ENCODE measurements at places on chromosomes 16 and 17. TPM values are rescaled to one million over a fixed set of nuclear protein-coding genes. Genes with fewer than 3 reads are reported as not detected.

- H3K36me3 ChIP-seq = no peaks in the 10 kb centered on the region
- no peak overlapping the region for H3K4me3 ChIP-seq
- DNase-seq = no peak
- no peaks in the 10 kb centered on the region for H3K4me1 ChIP-seq
- no peaks in the 10 kb centered on the region for H3K27me3 ChIP-seq
- H3K27ac ChIP-seq = no peak overlapping the region
Observed at GRCh38 chr16:61371881-61372280, 664.4 kb downstream of the CDH8 start.

- H3K36me3 ChIP-seq = peaks cover 35% of the 10 kb centered on the region
- peak overlapping the region; percentile 86 for H3K4me3 ChIP-seq
- H3K4me1 ChIP-seq = peaks cover 54% of the 10 kb centered on the region
- H3K27me3 ChIP-seq = no peaks in the 10 kb centered on the region
- peak overlapping the region; percentile 100 for H3K27ac ChIP-seq
- peak; percentile 54 for DNase-seq
Observed at GRCh38 chr17:81513753-81514488, 1.3 kb upstream of the ACTG1 start.

GRCh38 chr17:32261417-32261736 is 4.3 kb upstream of the RHBDL3 start:
- H3K27me3 ChIP-seq = peaks cover 8% of the 10 kb centered on the region
- no peaks in the 10 kb centered on the region for H3K36me3 ChIP-seq
- H3K4me1 ChIP-seq = peaks cover 2% of the 10 kb centered on the region
- no peak for DNase-seq

- H3K27me3 ChIP-seq = no peaks in the 10 kb centered on the region
- no peak overlapping the region for H3K27ac ChIP-seq
- H3K36me3 ChIP-seq = no peaks in the 10 kb centered on the region
- no peak for DNase-seq
- H3K4me3 ChIP-seq = no peak overlapping the region
Observed at GRCh38 chr17:57186226-57187019, 69.9 kb upstream of the MSI2 start.

DNA sequence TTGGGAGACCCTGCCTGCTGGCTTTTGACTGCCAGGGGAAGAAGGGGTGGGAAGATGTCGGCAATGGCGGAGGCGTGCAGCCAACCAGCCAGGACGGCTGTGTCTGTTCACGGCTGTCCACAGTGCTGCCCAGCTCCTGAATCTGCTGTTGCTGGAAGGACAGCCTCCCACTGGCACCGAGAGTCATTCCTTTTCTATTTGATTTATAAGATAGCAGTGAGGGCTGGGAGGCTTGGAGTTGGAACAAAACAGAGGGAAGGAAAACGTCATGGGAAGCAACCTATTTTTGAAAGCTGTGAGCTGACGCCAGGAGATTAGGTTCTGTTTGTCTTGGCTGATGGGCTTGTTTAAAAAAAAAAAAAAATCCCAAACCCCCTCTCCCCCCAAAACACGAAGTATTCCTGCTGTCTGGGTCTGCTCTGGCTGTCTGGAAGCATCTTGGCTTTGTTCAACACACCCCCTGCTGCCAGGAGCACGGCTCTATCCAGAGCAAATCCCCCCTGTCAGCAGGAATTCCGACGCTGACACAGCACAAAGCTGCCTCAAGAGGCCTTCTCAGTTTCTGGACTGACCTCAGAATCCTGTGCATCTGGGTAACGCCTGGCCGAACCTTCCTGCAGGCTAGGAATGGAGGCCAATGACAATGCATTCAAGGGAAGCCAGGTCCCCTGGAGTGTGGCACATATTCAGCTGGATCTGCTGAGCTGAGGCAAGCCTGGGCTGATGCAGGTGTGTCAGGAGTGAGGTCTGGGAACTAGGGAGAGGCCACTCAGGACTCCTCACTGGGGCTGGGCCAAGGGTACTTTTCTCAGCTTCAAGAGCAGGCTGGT is 41.0 kb upstream of the SREBF1 start:
- H3K36me3 ChIP-seq = peaks cover 5% of the 10 kb centered on the region
- H3K27ac ChIP-seq = peak overlapping the region; percentile 80
- no peaks in the 10 kb centered on the region for H3K27me3 ChIP-seq
- peaks cover 70% of the 10 kb centered on the region for H3K4me1 ChIP-seq

DNA sequence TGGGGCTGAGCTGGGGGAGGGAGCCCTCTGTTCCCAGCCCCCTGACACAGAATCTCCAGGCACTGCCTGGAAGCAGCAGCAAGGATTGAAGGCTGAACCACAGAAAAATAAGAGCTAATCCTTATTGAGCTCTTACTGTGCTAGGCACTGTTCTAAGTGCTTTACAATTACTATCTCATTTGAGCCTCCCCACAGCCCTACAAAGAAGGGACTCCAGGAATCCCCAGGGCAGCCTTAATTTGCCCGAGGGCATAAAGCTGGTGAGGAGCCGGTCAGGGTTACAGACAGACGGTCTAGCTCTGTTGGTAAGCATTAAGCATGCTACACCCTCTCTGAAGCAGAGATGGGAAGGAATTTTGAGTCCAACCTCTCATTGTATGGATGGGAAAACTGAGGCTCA is 7.0 kb downstream of the SAMD14 start:
- H3K36me3 ChIP-seq = no peaks in the 10 kb centered on the region
- no peak overlapping the region for H3K4me3 ChIP-seq
- H3K4me1 ChIP-seq = peaks cover 5% of the 10 kb centered on the region
- no peak overlapping the region for H3K27ac ChIP-seq
- no peak for DNase-seq

- no peak for DNase-seq
- H3K4me1 ChIP-seq = no peaks in the 10 kb centered on the region
- no peaks in the 10 kb centered on the region for H3K27me3 ChIP-seq
- H3K4me3 ChIP-seq = no peak overlapping the region
- H3K36me3 ChIP-seq = no peaks in the 10 kb centered on the region
- no peak overlapping the region for H3K27ac ChIP-seq
Observed at GRCh38 chr16:54331241-54332002, 44.8 kb upstream of the IRX3 start.

Gene SCO1
- 20.4 TPM for total RNA-seq

GRCh38 chr17:48177816-48178215 is 70.2 kb downstream of the SNX11 start:
- no peak overlapping the region for H3K27ac ChIP-seq
- peaks cover 4% of the 10 kb centered on the region for H3K27me3 ChIP-seq
- H3K36me3 ChIP-seq = no peaks in the 10 kb centered on the region
- no peaks in the 10 kb centered on the region for H3K4me1 ChIP-seq

DNA sequence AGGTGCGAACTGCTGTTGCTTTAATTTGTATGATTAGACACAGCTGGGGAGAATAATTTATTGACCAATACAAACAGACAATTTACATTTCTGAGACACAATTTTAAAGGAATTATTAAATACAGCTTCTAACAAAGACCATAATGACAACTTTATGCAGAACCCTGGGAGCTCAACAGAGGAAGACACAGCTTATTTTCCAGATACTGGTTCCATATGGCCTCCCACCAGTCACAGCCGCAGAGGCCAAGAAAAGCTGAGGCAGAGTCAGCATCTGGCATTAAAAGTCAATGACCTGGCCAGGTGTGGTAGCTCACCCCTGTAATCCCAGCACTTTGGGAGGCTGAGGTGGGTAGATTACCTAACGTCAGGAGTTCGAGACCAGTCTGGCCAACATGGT is 66.1 kb upstream of the BCAR1 start:
- no peak overlapping the region for H3K27ac ChIP-seq
- no peak for DNase-seq
- H3K36me3 ChIP-seq = no peaks in the 10 kb centered on the region

Gene FOXC2
- 9.3 TPM for total RNA-seq

Measured in tibial nerve (tissue), 4 donors.